NCI-H1092 (cell line): ENCODE measurements at places on chromosomes 5 and 9.

GRCh38 chr5:138573223-138573622, 2.0 kb downstream of the HSPA9 start:
- DNase-seq: no peak

DNA sequence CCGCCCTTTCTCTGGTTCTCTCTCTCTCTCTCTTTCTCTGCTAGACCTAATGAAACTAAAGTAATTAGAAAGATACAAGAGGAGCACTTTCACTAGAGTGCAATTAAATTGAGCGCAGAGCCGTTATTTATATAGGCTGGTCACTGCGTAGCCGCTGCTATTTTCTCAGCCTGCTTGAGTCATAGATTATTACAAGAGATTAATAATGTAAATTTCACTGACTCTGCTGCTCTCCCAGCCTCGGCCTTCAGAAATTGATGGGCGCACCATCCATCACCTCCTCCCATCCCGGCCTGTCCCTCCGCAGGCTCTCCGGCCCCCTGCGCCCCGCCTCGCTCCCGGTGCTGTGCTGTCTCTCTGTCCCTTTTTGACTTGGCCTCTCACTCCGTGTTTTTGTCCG, 268.0 kb upstream of the MVB12B start:
- no peak for DNase-seq

DNA sequence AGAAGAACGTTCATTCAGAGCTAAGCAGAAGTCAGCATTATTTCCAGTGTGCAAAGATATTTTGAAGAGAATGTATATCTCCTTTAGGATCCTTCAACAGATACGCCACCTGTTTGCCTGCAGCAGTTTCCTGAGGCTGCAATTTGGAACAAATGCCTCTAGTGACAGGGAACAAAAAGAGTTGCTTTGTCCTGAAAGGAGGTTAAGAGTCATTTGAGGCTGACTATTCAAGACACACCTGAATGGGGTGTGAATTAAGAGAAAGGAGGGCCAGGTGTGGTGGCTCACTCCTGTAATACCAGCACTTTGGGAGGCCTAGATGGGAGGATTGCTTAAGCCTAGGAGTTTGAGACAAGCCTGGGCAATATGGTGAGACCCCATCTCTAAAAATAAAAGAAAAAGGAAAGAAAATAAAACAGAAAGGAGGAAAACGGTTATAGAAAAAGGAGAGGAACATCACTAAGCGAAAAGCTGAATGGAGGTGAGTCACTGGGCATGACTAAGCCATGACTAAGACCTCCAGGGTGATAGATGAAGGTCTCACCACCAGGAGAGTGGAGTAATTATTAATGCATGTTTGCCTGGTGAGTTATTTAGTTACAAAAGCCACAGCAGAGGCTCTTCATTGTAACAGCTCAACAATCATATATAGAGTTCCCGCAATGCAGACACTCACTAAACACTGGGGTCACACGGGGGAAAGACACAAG, 255.2 kb upstream of the TNC start:
- no peak for DNase-seq

GRCh38 chr5:123089914-123090660, 1.0 kb downstream of the PRDM6 start:
- no peak for DNase-seq
